Stimulated activated CD4-positive, alpha-beta T cell treated with anti-CD3 and anti-CD28 coated beads, Interleukin-2, amount 100 ng/mL, for 24 hours (primary cell): ENCODE measurements at places on chromosomes 6 and 20.

- DNase-seq, result no peak
Measured at GRCh38 chr20:16708602-16709001, 21.2 kb upstream of the SNRPB2 start.

DNA sequence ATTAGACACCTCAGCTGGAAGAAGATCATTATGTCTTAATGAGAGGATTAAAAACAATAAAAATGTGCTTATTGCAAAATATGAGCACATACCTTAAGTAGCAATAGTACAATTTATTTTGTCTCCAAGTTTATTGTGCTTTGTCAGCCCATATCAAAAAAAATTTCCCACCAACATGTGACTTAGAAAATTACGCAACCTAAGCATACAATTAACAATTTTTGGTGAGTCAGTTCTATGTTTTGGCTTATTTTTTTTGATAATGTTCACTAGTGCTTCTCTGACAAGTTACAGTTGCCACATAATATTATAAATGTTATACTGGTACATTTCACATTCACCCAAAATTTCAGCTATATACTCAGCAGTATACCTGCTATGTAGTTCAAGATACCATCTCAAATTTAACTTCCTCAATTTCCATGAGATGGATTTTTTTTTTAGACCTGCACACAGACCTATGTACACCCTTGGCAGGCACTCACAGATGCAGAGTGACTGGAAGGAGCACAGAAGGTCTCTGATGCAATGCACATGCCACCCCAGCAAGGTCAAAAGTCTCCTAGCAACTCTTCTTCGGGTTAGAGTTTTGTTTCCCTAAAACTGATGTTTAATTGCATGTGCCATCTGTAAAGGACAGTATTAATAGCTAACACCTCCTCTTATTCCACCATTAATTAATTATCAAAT is 112.4 kb downstream of the PRKN start:
- no peak for DNase-seq

GRCh38 chr6:44053760-44054556 is 73.3 kb downstream of the MRPL14 start:
- DNase-seq, result no peak

GRCh38 chr6:109441069-109441816 is 719 bp downstream of the SMPD2 start:
- DNase-seq, result no peak

DNA sequence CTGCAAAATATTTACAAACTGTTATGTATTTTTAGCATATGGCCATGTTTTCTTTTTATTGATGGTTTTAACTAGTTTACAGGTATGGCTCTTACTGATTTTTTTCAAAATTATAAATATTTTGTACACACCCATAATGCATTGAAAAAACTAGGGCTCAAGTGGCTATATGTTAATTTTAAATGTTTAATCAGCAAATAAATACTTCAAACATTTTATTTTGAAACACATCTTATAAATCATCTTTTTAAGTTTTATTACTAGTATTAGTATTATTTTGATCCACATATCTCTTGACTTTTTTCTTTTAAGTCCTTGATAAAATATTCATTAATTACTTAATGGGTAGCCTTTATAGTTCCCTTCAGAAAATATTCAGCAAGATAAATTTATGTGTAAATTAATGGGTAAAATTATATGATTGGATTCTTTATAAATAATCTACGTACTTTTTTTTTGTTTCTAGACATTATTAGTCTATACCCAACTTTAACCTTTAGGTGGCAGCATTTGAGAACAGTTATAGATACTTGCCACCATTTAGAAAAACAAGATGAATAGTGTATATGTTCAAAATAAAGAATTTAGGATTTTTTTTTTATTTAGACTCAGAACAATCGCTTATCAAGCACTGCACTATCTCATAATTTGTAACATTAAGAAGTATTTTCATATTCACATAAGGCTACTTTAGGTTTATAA is 241.9 kb downstream of the ADGRB3 start:
- DNase-seq, result no peak

GRCh38 chr20:13029687-13030375 is 21.1 kb downstream of the SPTLC3 start:
- no peak for DNase-seq

- no peak for DNase-seq
Measured at GRCh38 chr6:45495429-45496084, 117.8 kb upstream of the SUPT3H start.

GRCh38 chr6:35669451-35670045 is 19.2 kb downstream of the FKBP5 start:
- DNase-seq, result no peak

DNA sequence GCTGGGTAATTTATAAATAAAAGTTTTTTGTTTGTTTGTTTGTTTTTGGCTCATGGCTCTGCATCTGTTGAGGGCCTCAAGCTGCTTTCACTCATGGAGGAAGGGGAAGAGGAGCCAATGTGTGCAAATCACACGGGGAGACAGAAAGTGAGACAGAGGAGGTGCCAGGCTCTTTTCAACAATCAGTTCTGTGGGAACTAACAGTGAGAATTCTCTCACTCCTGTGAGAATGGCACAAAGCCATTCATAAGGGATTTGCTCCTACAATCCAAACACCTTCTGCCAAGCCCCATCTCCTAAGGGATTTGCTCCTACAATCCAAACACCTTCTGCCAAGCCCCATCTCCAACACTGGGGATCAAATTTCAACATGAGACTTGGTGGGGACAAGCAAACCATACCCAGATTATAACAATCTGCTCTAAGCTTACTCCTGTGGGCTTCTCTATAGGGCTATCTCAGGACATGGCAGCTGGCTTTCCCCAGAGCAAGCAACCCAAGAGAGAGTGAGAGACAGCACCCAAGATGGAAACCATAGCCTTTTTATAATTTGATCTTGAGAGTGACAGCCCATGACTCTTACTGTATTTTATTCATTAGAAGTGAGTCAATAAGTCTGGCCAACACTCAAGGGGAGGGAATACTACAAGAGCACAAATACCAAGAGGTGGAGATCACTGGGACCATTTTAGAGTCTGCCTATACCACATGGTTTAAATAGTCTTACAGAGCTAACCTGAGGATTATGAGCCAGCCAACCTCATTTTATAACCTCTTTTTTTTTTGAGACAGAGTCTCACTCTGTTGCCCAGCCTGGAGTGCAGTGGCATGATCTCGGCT is 22.8 kb upstream of the LRRC1 start:
- DNase-seq, result no peak

GRCh38 chr6:7687145-7688111 is 38.5 kb upstream of the BMP6 start:
- DNase-seq, result no peak

DNA sequence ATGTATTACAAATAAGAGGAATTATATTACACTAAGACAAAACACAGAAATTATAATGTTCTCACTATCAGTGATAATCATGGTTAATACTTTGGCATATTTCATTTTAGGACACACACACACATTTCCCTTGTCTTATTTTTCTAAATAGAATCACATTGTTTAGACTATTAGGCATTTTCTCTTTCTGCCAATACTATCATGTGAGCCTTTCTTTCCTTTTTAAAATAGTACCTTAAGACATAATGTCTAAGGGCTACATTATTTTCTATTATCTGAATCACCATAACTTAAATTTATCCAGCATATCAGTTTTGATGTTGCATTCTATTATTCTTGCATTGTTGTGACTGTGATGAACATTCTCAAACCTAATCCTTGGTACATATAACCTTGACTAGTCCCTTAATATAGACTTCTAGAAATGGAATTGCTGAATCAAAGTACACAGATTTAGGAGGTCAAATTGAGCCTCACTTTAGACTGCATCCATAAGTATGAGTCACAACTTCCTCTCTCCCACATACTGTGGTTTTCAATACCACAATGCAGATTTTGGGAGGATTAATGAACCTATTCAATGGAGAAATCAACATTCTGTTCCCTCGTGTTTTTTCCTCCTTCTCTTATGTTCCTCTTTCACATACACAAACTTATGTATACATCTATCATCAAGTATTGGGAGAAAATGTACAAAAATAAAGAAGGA is 212.6 kb downstream of the MOXD1 start:
- no peak for DNase-seq

DNA sequence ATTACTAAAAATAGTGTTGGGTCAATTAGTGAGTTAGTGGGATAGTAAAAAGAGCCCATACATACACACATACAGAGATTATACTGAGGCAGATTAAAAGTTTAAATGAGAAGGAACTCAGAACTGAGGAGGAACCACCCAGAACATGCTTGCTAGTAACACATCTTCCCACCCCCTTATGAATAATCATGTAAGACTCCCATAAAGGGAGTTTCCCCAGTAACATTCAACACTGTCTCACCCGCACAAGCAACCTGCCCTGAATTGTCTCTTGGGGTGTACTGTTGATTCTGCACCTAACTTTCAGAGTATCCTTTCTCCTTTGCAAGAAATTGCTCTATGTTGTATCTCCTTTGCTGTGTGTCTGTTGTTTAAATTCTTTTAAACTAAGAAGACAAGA is 11.1 kb upstream of the HLA-DQB2 start:
- DNase-seq, result no peak

DNA sequence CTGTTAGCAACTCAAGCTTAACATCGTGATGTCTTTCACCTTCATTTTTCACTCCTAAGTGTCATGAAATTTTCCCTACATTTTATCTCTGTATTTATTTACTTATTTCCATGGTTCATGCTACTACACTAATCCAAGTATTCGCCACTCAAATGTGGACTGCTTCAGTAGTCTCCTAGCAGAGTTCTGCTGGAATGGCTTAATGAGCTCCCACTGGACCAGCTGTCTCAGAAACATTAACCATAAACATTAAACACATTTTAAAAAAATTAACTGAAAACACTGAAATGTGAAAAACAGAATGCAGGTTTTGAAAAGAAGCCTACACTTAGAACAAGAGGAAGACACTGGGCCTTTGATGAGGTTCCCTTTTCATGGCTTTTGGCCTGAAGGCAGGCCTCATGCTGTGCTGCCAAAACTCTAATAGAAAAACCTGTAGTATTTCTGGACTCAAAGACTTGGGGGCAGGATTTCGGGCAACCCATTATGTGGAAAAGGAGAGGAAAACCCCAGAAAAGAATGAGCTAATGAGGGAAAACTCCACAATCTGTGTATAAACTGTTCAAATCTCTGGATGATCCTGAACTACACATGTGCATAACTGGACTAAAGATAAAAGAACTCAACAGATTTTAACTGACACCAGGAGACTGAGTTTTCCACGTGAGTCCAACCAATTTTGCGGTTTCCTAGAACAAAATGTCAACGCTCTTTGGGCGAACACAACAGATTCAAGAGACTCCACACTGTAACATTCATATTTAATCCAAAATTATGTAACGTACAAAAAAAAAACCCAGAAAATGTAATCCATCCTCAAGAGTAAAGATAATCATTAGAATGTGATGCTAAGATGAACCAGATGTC is 33.0 kb downstream of the SAMD3 start:
- DNase-seq, result no peak

GRCh38 chr20:32807706-32808105 is 12.0 kb upstream of the MAPRE1 start:
- no peak for DNase-seq
